ENCODE measurements at places on chromosomes 12 and 14.

- no peak for DNase-seq
Measured at GRCh38 chr12:103350116-103350515, 145.7 kb downstream of the C12orf42 start.

DNA sequence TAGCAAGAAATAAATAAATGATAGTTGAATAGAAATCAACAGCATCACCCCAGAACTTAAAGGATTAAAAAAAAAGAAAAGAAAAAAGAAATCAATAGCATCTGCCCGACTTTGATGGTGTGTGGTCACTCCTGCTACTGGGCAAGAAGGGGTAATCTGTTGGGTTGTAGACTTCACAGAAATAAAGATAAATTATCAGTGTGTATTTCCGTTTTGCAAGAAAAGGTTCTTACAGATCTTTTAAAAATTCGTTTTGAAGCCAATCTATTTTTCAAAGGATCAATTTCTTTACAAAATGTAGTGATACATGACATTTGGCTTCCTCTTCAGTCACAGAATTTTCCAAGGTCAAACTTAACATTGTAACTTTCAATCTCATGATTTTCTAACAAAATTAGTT, 448.9 kb upstream of the FAR2 start:
- no peak for DNase-seq

DNA sequence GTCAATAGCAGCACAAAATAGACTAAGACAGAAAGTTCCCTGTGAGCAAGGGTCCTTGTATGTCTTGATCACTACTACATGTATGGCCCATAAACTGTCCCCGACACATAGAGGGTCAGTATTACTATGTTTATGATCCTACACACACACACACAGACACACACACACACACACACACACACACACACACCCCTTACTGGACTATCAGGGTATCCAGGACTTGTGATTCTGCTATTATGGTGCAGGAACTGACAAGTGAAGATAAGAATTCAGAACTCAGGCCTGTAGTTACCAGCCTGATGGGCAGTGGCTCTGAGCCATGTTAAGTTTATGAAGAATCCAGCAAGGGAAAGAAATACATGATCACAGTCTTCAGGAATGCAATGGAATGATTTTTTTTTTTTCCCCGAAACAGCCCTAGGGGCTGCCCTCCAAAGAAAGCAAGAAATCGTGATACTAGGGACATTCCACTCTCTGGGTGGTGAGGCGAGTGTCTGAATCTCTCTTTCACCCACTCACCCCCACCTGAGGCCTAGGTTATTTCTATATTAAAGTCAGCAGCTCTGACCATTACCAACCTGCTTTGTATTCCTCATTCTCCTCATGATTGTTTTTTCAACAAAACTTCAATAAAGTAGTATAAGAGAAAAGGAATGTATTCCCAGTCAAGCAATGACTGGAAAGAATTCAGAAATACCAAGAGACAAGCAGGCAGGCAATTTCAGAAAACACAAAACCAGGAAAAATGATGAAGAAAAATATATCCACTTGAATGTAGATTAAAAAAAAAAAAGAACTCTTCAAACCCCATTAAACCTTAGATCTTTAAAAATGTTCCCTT, 105.8 kb downstream of the AVPR1A start:
- DNase-seq, result no peak

DNA sequence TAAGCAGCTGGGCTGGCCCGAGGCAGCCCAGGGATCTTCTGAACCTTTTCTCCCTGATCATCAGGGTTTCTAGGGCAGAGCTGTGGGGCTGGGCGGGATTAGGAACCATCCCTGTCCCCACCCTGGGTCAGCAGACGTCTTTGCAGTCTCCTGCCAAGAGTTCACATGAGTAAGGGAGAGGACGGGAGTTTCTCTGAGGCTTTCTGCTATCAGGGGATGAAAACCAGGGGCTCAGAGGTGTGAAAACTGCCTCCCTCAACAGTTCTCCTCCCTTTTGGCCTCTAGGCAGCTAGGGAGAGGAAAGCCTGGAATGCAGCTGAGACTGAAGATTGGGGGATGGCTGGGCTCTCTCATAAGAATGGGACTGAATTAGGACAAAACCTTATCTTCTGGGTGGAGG, 7.9 kb downstream of the ZNF385A start:
- DNase-seq, result no peak

DNA sequence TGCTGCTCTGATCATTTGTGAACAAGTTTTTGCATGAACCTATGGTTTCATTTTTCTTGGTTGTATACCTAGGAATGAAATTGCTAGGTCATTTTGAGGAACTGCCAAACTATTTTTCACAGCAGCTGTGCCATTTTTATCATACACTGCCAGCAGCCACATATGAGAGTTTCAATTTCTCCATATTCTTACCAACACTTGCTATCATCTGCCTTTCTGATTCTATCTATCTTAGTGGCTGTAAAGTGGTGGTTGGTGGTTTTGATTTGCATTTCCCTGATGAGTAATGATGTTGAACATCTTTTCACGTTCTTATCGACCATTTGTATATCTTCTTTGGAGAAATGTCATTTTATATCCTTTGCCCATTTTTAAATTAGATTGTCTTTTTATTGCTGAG, 146.1 kb downstream of the C12orf75 start:
- DNase-seq, result no peak

DNA sequence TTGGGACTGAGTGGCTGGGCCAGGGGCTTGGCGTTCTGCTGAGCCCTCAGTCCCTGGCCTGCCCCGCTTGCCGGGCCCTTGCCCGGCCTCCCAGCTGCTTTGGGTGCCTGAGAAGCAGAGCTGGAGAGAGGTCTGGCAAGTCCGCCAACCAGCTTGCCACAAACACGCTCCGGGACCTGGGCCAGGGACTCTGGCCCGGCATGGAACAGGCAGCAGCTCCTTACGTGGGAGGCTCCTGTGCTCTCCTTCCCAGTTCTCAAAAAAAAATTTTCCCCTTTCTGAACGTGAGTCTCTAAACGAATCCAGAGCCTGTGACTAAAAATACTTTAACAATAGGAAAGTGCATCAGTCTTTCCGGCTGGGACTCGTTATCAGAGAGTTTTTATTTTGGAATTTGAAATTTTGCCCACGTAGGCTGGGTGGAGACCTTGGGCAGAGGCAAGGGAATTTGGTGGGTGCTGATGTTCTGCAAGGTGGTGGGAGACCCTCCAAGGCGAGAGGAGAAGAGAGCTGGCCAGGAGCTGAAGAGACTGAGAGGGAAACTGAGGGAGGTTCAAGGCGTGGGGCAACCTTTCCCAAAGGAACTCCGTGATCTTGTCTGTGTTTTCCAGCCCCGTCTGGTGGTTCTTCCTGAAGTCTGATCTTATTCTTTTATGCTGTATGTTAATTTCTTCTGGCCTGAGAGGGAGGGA, 6.8 kb upstream of the NR4A1 start:
- DNase-seq, result no peak

GRCh38 chr14:102486513-102487203, 22.9 kb downstream of the ANKRD9 start:
- DNase-seq, result no peak

DNA sequence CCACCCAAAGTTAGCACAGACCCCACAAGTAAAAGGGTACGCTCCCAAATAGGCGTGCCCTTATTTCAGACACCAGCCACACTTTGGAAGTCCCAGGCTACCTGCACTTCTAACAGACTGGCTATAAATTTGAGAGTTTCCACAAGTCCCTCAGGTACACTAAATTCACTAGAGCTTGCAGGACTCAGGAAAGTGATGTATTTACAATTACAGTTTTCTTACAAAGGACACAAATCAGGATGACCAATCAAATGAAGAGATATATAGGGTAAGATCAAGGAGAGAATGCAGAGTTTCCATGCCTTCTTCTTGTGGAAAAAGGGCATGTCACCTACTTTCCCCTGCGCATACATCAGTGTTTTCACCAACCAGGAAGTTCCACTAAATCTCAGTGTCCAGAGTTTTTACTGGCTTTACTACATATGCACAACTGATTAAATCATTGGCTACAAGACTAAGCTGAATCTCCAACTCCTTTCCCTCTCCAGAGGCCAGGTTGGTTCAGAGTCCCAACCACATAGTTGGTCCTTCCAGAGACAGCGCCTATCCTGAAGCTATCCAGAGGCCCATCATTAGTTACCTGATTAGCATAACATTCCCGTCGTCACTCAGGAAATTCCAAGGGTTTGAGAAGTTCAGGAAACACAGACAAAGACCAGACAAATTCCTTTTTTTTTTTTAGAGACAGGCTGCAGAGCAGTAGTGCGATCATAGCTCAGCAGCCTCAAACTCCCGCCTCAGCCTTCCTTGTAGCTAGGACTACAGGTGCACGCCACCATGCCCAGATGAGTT, 84.2 kb downstream of the DENND5B start:
- DNase-seq, result no peak

DNA sequence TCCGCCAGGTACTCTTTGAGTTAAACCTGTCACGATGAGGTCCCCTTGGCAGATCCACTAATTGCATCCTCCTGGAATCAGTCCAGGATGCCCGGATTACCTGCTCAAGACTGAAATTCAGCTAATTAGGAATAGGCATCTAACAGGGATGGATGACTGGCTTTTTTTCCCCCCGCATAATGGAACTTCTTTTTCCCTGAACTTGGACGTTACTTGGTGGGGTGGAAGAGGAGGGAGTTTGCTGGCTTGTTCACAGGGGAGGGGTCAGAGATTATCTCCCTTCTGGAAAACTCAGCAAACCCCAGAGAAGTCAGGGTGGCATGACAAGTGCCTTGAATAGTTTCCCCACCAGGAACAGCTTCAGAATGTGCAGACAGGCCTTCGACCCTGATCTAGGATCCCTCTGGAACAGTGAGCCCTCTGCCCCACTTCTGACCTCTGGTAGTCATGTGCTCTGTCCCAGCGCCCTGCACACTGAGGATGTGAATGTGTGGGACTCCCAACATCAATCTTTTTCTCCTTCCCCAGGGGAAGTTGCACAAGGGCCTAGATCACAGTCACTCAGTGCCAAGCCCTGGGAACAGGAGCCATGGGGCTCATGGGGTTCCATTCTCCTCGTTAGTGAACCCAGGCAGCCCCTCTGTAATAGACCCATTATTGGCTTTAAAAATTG, 142.5 kb downstream of the SMOC1 start:
- no peak for DNase-seq

- no peak for DNase-seq
Measured at GRCh38 chr12:120481022-120481767, 11.6 kb upstream of the SRSF9 start.

GRCh38 chr12:62977883-62978282, 42.9 kb upstream of the PPM1H start:
- no peak for DNase-seq

DNA sequence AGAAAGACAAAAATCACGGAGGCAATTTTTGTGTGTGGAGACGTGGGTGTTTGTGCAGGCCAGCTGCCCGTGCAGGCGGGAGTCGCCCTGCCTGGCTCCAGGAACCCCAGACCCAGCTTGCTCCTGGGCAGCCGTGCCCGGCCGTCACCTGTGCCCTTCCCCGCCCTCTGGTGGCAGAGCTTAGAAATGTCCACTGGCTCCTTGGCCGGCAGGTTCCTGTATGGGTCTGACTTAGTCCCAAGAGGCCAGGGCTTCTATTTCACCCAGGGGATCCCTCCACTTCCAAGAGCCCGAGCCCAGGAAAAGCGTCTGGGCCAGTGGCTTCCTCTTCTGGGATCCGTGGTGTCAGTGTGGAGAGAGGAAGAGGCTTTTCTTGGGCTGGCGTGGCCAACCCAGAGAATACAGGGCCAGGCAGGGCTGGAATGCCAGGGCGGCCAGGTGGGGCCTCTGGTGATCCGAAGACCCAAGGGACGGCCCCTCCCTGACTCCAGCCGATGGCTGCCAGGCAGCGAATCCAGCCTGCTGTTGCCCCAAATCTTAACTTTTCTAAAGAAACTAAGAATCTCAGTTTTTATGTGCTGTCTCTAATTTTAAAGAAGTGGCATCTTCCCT, 120.9 kb downstream of the TMEM132C start:
- DNase-seq, result peak; percentile 56
